ENCODE measurements at places on chromosomes 7 and 10.

DNA sequence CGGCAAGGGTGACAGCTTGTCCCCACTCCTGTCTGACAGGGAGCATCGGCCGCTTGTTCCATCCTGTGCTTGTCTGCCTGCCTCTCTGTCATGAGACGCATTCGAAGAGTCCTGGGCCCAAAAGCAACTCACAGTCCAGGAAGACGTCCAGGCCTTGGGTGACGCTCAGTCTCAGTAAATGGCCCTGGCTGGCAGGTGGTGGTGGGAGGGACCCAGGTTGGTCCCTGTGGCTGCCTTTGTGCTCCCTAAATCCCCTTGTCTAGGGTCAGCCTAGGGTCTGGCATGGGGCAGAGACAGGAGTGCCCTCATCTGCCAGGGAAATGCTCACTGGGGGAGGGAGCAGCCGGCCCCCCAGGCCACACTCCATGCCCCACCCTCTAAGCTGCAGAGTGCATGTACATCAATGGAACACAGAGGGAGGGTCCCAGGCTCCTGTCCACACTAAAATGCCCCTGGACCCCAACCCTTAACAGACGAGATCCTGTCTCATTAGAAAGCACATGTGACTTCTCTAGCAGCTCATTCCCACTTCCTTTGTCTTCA is 295.2 kb upstream of the ZNF32 start:
- DNase-seq = no peak

GRCh38 chr7:299169-299568 is 9.2 kb downstream of the FOXL3 start:
- DNase-seq = no peak

- DNase-seq = no peak
These were observed 11.8 kb upstream of the ACTA2 start for GRCh38 chr10:88964360-88964759.

GRCh38 chr10:6068422-6068821 is 6.3 kb upstream of the IL2RA start:
- DNase-seq = no peak

DNA sequence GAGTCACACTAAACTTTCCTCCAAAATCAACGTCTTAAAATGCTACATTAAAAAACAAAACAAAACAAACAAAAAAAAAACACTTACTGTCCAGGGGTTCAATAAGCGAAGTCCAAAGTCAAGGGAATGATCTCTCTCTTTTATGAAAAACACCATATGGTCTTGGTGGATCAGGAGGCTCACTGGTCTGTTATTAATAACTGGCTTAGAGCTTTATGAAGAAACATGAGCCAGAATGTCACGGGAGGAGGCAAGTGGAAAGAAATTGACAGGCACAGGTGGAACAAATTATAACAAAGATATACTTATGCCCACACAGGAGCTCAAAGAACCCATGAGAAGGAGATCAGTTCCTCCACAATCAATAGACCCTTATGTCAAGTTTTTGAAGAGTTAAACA is at the start of gene MRLN:
TSS of gene MRLN (minus strand) at position 189 of the 400 bp plus-strand sequence.
- no peak for DNase-seq

DNA sequence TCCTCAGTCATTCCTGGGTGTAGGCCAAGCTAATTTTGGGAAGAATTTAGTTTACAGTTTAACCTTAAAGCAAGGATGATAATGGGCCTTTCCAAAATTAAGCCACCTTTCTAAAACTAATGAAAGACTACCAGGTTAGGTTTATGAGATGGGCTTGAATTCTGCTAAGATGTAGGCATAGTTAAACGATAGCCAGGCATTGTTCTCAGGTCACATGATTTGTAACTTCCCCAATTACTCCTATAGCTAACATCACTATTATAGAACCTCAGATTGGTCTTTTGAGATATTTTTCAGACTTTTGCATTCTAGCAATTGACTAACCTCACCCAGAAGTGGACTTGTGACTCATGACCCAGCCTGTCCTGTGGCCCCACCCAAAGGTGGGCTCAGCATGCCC is 7.0 kb upstream of the NUB1 start:
- no peak for DNase-seq

GRCh38 chr10:80622153-80622552 is 84.5 kb downstream of the SH2D4B start:
- DNase-seq = no peak

- DNase-seq = no peak
These were observed 3.7 kb upstream of the SP8 start for GRCh38 chr7:20790375-20790774.

DNA sequence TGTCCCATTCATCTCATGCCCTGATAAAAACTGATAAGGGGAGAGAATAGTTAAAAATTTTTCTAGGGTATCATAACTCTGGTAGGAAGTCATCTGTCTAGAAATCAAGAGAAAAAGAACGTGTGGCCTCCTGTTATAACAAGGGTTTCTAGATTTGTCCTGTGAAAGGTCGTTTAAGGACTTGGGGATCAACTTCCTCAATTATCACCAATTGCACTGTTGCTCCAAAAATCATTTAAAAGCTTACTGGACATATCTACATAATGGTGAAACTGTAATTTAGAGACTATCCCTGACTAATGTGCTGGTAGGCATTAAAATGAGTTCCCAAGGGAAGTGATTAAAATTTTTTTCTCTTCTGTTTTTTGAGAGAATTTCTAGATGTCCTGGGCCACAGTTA is 58.2 kb downstream of the GPR141 start:
- no peak for DNase-seq

GRCh38 chr10:13560597-13560996 is 26.2 kb upstream of the PRPF18 start:
- no peak for DNase-seq

DNA sequence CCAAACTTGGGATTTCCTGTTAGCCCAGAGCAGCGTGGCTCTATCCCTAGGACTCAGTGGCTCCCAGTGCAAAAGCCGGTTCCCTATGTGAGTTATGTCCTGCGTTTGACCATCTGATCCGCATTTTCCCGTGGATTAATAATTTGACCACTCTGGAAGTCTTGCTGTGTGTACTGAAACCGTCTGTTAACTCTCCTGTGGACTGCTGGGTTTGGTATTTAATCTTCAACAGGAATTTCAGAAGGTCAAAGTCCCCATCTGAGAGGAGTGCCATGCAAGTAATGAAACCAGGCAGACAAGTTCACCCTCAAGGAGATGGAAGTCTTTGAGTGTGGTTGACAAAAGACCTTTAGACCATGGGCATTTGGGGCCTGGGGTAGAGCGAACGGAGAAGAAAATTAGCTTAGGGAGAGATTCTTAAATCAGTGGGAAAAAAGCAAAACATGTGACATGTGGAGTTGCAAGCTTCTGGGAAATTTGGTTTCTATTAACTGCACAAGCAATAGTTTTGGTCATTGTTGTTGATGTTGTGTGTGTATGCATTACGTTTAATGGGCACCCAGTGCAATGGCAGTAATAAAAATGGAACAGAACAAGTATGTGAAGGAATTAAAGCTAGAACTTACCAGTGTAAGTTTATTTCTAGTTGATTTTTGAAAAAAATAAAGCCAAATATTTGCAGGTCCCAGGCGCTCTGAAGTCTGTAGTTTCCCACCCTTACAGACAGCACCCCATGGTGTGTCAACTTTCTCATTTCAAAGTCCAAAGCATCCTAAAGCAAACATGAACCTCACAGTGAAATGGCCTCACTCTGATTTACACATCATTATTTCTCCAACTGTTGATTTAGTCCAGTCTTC is 38.2 kb downstream of the LYZL1 start:
- DNase-seq = no peak
